ENCODE measurements at places on chromosomes 5 and 9. TPM values are rescaled to one million over a fixed set of nuclear protein-coding genes. Genes with fewer than 3 reads are reported as not detected.

GRCh38 chr5:56522169-56522568, 289.0 kb upstream of the ANKRD55 start:
- no peak for DNase-seq

DNA sequence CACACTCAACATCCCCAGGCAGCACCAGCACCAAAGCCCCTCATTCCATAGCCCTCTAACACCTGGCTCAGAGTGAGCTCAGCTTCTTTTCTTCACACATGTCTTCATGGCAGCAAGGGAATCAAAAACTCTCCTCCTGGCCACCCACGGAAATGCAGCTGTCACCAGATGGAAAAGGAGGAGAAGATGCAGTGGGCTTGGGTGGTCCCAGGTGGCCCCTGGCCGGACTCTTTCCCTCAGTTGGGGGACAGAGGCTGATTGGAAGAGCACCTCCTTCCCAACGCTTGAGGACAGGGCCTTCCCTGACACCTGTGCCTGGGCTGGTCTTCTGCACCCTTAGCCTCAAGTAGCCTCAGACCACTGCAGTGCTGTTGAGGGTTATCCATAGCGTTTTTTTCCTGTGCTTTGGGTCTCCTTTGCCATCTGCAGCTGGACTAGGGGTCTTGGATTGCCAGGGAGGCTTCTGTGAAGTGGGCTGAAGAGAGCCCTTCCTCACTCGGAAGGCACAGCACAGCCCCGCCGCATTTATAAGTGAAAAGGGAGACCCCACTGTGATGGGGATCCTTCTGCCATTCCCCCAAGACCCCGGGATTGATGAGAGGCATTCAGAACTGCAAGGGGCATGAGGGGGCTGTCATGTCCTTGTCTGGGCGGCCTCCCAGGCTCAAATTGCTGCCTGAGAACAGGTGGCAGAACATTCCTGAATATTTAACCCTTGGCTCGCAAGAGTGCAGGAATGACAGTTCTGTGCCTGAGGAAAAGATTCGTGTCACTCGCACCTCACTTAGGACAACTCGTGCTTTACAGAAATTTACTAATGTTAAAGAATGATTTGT, 200.0 kb downstream of the AUH start:
- DNase-seq, result no peak

- no peak for DNase-seq
These were observed 57.7 kb downstream of the MAPKAP1 start for GRCh38 chr9:125649315-125649714.

- no peak for DNase-seq
These were observed 51.7 kb downstream of the SLC12A2 start for GRCh38 chr5:128135286-128135685.

DNA sequence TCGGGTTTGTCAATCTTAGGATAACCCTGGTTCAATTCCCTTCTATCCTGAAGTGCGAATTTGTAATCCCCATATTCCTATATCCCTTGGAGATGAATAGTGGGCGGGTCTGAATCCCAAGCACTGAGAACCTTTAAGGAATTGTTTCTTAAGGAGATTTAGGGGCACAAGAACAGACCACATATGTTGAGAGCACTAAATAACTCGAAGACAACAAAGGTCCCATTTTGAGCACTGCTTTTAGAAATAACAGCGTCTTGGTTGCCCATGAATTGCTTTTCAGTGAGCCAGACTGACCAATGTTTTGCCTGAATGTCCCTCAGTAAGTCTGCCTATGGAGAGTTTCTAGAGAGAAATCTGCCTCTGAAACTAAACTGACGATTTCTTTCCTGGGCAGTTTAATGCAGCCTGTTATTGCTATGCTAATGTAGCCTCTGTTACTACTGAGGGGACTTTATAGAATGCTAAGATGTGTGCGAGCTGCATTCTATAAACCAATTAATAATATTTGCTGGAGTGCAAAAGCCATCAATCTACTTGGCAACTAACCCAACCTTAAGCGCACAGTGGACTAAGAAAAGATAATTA, 445.0 kb upstream of the DMAC1 start:
- no peak for DNase-seq

GRCh38 chr9:87063246-87063645, 115.9 kb upstream of the GAS1 start:
- no peak for DNase-seq

- no peak for DNase-seq
These were observed 27.1 kb upstream of the SLC6A19 start for GRCh38 chr5:1174122-1174936.

DNA sequence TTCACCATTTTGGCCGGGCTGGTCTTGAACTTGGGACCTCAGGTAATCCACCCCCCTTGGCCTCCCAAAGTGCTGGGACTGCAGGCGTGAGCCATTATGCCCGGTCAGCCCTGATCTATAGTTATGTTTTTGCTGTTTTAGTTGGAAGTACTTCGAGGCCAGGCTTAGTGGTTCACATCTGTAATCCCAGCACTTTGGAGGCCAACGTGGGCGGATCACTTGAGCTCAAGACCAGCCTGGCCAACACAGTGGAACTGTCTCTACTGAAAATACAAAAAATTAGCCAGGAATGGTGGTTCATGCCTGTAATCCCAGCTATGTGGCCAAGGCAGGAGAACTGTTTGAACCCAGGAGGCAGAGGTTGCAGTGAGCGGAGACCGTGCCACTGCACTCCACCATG, 2.0 kb downstream of the HSPA9 start:
- no peak for DNase-seq

DNA sequence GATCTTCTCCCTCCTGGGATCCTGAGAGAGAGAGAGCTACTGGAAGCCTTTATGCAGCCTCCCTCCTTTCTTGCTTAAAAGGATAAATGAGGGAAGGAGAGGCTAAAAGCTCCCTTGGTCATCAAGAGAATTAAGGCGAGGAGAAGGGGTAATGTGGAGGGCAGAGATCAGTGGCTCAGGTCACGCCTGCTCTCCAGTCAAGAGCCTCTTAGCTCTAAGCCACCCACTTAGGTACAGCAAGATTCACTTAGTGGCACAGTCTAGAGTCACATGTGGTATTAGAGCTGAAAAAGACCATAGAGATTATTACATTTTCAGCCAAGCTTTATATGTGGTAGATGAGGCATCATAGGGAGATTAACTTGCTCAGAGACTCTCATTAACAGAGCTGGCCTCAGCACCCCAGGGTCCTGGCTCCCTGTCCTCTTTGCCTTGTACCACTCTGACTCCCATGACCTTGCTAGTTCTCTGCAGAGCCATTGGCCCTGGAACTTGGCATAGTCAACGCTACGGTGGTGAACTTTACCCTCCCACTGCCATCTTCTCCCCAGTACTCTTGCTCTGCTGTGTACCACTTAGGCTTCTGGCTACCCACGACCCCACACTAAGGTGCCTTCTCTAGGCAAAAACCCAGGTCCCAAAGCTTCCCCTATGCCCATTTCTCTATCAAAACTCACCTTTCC, 37.6 kb downstream of the MFAP3 start:
- DNase-seq, result no peak

- no peak for DNase-seq
These were observed 164.3 kb downstream of the SMC2 start for GRCh38 chr9:104258296-104259011.

- no peak for DNase-seq
These were observed 83.6 kb downstream of the ARHGEF28 start for GRCh38 chr5:73709536-73710129.

GRCh38 chr5:145341842-145342241, 493.3 kb downstream of the PRELID2 start:
- DNase-seq, result no peak

DNA sequence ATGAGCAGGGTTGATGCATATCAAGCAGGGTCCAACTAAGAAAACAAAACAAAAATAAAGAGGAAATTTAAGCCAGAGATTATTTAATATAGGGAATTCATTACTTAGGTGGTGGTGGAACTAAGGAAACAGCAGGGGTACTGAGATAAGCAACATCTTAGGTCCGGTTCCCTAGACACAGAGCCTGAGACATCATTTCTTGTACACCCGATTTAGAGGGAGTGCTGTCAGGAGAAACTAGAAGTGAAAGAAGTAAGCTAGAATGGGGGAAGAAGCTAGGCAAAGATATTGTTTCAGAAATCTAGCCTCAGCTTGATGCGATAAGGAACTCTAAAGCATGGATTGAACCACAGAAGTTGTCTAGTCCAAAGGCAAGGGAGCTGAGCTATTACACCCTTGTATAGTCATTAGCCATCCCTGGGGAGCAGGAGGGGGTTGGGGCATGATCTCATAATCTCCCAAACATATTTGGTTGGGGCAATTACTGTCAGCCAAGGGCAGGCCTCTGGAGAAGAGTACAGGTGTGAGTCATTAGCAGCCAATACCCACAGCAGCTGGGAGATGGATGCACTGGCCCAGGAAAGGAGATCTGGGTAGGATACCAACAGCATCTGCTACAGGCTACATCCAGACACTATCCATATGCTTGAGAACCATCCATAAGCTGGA, 194.5 kb downstream of the ARL15 start:
- DNase-seq, result no peak

- no peak for DNase-seq
These were observed 31.1 kb downstream of the SIL1 start for GRCh38 chr5:139167063-139167462.

GRCh38 chr5:91291628-91292569, 91.2 kb downstream of the ARRDC3 start:
- DNase-seq, result no peak

DNA sequence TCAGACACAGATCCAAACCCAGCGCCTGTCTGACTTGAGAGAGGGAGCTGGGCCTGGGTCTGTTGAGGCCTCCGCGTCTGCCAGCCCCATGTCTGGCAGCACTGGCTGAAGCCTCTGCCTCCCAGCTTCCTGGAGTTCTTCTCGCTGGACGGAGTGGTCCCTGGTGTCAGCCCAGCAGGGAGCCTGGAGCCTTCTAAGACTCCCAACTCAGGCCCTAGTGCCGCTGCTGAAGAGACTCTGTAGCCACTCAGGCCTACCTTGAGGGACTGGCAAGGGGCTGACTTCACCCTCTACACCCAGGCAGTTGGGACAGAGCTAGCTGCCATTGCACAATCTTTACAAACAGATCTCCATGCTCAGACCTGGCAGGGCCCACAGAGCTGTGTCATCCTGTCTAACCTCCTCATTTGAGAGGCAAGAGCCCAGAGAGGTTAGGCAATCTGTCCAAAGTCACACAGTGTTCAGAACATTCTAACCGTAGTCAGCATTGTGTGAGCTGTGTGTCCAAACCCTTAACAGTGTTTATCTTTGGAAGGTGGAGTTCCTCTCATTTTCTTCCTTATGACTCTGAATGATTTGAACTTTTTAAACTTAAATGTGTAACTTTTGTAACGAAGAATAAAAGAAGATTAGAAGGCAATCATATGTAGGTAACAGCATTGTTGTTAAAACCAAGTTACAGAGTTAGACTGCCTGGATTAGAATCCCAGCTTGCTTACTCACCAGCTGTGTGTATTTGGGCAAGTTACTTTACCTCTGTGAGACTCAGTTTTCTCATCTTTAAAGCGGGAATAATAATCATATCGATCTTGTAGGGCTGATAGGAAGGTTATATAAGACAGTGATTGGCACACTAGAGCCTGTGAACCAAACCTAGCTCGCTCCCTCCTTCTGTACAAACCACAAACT, 4.6 kb upstream of the DUSP1 start:
- no peak for DNase-seq

DNA sequence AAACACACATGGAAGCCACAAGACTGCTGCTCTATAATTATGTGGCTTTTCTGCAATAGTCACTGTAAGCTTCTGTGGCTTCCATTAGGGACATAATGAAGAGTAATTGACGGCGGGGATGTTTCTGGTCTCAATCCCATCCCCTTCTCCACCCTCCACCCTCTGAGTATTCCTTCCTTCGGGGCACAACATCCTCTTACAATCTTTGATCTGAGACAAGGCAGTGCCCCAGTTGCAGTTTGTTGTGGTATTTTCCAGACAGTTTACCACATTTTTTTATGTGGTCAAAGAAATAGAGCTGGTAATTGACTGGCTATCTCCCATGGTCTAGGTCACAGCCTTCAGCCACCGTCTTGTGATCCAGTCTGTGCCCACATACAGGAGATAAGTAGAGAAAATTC, 277.7 kb downstream of the NR2F1-AS1 start:
- DNase-seq, result no peak

GRCh38 chr5:66138637-66139317, 5.3 kb upstream of the SREK1 start:
- no peak for DNase-seq

DNA sequence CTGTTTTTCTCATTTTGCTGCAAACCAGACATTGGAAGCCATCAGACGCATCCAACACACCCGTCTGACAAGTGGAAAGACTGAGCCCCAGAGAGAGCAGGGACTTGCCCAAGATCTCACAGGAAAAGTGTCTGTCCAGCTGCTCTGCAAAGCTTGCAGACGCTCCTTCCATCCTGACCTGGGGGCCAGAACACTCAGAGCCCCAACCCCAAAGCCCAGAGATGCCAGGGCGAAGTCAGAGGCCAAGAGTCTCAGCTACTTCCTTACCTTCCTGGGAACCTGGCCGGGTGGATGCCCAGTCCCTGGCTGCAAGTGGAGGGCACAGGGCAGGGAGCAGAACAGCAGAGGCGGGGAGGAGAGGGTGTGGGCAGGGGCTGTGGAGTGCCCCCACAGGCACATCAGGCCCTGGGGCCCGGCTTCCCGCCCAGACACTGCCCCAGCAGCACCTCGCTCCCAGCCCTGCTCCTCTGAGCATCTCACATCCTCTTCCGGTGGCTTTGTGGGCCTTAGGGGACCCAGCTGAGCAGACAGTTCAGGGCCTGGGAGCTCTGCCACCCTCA, 9.7 kb upstream of the RALGDS start:
- no peak for DNase-seq

- no peak for DNase-seq
These were observed 142.9 kb downstream of the PLK2 start for GRCh38 chr5:58317009-58317408.

DNA sequence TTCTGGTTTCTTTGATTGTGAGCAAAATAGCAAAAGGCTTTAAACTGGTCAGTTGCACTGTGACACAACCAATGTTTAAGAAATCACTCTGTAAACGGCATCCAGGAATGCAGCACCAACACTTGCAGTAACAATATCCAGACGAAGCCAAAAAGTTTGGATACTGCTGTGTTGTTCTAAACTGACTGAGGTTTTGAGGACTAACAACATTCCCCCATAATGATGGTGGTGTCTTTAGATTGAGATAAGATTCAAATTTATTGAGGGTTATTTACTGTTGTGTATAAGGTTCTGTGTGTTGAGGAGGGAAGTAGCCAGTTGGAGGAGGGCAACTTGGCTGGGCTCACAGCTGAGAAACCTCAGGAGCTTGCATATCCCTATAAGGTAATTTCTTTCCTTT, 353.6 kb downstream of the BNC2 start:
- no peak for DNase-seq

GRCh38 chr5:108233617-108234155, 148.2 kb downstream of the FBXL17 start:
- DNase-seq, result no peak

MATR3 gene
- 318 TPM for total RNA-seq

CD274 gene
- 0.29 TPM for total RNA-seq

SOWAHA gene
- total RNA-seq, result 0.67 TPM

HTR4 gene
- 0.27 TPM for total RNA-seq

FNIP1 gene
- 36.9 TPM for total RNA-seq

FBP2 gene
- not detected for total RNA-seq

RORB gene
- total RNA-seq, result 0.43 TPM

TTC16 gene
- total RNA-seq, result not detected

LCN9 gene
- 1.7 TPM for total RNA-seq

MORN5 gene
- total RNA-seq, result not detected

RAD17 gene
- 33.2 TPM for total RNA-seq

NXNL2 gene
- total RNA-seq, result 2.2 TPM

NEUROG1 gene
- not detected for total RNA-seq
